ENCODE measurements at places on chromosomes 12 and 14. TPM values are rescaled to one million over a fixed set of nuclear protein-coding genes. Genes with fewer than 3 reads are reported as not detected.

Gene PFDN5
- total RNA-seq = 413 TPM

Gene ACIN1
- total RNA-seq = 101 TPM

Gene A2M
- 0.10 TPM for total RNA-seq

Gene FOXA1
- not detected for total RNA-seq

Gene BMAL2
- total RNA-seq = 102 TPM

Gene SIVA1
- 114 TPM for total RNA-seq

Gene ASCL1
- total RNA-seq = not detected

Gene C14orf93
- 7.9 TPM for total RNA-seq

Gene HHIPL1
- 0.46 TPM for total RNA-seq

Gene DBX2
- not detected for total RNA-seq

Gene CFAP251
- total RNA-seq = 44.5 TPM

GRCh38 chr14:69005432-69006148 is 26.5 kb upstream of the ACTN1 start:
- DNase-seq = peak; percentile 66

DNA sequence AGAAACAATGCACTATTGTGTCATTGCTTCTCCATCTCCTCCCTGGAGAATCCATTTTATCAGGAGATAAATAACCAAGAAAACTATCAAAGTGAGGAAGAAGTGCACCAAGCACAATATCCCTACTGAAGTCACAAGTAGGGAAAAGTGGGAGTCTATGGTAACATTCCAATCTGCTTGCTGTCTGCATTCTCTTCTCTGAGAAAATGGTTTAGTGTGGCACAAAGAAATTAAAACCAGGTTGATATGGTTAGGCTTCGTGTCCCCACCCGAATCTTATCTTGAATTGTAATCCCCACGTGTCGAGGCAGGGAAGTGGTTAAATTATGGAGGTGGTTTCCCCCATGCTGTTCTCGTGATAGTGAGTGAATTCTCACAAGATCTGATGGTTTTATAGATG is 209.7 kb downstream of the PRKD1 start:
- DNase-seq = no peak

GRCh38 chr12:116060764-116061163 is 216.7 kb downstream of the MED13L start:
- DNase-seq = no peak

DNA sequence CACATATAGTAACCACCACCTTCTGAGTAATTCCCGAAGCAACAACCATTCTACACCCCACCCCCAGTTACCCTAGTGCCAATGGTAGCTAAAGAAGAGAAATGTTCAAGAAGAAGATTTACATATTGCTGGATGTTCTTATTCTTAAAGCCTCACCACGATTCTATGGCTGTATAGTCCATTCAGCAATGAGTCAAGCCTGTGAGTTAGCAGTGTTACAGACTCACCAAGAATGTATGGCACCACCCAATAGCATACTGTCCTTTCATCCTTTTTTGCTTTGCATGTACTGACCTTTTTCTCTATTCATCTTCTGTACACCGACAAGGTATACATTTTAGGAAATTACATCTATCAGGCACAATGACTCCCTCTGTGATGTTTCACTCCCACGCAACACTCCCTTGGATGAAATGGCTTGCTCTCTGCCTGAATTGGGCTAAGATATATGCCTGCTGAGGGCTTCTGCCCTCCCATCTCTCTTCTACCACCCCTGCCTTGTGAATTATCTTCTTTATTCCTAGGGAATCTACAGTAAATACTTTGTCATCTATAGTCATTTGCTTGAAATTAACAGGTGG is 945.8 kb downstream of the DIO2 start:
- DNase-seq = peak; percentile 38

GRCh38 chr14:90714811-90715210 is 101.4 kb downstream of the TTC7B start:
- DNase-seq = no peak

DNA sequence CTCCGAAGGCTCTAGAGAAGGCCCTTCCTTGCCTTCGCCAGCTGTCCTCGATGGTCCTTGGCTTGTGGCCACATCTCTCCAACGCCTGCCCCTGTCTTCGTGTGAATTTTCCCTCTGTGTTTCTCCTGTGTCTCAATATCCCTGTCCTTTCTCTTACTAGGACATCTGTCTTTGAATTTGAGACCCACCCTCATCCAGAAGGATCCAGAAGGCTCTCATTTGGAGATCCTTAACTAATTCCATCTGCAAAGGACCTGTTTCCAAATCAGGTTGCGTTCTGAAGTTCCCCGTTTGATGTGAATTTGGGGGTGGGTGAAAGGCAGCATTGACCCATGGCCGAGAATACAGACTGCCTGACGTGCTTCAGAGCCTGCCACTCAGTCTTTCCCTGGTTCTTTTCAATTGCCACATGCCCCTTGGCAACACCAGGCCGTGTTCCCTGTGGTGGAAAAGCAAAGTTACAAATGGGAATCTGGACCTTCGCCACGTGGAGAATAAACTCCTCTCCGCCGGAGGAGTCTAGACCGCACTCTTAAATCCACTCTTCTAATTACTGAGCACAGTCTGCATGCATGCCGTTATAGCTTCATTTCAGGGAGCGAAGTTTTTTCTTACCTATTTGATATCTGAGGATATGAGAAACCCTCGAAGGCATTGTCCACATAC is 158.8 kb downstream of the TMEM132C start:
- no peak for DNase-seq

GRCh38 chr12:109518820-109519665 is 41.6 kb downstream of the UBE3B start:
- no peak for DNase-seq

DNA sequence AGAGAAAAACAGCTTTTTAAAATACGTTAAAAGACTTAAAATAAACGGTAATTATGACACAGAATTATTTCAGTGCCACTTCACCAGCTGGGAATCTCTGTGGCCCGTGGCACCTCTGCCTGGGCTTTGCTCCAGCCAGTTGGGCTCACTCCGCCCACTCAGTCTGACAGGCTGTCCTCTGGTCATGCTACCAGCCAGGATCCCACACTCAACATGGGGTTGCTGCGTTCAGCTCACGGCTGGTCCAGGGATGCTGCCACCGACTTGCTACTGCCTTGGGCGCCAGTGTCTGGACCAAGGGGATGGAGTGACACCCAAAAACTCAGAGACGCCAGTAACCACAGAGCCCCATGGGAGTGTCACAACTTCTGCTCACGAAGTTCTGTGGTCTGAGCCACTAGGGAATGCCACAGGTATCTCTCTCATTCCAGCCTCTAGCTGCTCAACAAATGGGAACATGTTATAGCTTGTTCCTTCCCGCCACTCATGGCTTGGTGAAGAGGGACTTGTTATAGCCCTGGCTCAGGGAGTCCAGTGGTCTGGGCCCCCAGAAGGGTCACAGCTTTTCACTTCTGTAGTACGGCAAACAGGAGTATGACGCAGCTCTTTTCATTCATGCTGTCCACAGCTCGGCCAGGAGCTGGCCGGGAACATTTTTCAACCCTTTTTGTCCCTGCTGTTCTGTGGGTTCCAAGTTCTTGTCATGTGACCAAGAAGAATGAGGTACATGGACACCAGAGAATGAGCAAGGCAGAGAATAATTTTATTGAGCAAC is 23.4 kb upstream of the ATXN7L3B start:
- DNase-seq = no peak

DNA sequence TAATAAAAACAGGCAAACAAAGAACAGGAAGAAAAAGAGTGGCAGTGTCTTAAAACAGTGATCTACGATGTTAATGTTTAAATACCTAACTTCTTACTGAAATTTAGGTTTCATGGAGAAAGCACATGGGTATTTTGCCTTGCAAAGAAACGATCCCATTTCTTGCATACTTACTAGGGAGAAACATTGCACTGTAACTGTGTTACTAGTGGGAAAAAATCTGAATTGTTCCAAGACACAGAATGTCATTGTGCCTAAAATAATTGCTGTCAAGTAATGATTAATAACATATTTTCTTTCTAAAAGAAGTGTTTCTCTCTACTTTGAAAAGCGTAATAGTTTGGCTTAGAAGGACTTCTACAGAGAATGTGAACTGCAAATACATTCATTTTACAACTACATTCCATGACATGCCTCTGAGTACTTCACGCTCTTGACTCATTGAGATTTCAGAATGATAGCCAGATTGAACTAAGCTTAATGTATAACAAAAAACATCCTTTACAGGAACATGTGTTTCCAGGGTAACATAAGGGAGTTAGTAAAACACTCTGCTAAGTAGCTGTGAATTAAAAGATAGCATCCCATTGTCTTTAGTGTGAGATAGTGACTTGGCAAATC is 256.2 kb upstream of the CPNE8 start:
- no peak for DNase-seq

DNA sequence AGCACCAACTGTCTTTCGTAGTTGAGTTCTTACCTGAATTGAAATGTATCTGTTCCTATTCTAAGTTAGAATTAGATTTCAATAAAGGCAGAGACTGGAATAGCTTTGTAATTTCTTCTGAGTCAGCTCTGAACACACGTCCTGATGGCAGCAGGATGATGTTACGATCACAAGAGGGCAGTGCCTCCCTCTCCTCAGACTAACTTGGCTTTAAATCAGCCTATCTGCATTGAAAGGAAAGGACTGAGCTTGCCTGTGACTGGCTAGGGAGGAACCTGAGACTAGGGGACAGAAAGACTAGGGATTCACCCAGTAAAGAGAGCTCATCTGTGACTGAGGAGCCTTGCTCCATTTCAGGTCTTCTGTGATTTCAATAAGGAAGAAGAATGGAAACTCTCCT is 323.7 kb upstream of the OR4E1 start:
- DNase-seq = peak; percentile 45

- DNase-seq = no peak
These were observed 495.1 kb downstream of the EGLN3 start for GRCh38 chr14:33455654-33456345.

DNA sequence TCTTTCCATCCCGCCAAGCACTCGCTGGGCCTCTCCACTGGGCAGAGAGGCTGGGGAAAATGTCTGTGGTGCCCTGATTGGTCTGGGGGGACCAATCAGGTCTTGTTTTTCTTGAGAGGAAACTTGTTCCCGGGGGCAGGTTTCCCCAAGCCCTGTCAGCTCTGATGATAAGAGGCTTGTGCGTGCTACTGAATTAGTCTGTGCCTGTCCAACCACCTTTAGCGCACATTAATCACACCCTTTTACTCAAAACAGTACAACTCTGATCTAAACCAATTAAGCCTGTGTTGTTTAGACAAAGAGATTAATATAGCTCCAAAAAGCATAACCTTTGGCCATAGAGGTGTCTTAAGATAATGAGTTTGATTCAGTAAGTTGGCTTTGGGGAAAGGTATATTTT is 580.4 kb downstream of the VRK1 start:
- no peak for DNase-seq

- peak; percentile 97 for DNase-seq
These were observed 573.8 kb upstream of the TBX3 start for GRCh38 chr12:115257791-115258190.

GRCh38 chr12:39003541-39004155 is 98.3 kb upstream of the CPNE8 start:
- no peak for DNase-seq

- no peak for DNase-seq
These were observed 87.3 kb downstream of the TTC7B start for GRCh38 chr14:90728951-90729350.

DNA sequence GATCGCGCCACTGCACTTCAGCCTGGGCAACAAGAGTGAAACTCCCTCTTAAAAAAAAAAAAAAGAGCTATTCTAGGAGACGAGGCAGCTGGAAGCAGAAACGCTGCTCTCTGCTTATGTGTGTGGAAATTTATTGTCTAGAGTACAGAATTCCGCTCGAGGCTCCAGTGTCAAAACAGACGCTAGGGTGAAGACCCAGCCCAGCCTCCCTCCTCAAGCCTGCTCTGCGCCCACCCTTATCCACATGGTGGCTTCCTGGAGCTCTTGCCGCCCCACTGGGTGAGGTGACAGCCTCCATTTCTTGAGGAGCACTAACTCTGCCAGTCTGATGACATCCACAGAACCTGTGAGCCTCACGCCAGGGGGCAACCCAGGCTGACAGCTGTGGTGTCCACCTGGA is 49.5 kb upstream of the DLK1 start:
- no peak for DNase-seq

- DNase-seq = no peak
These were observed 109.5 kb downstream of the TSPAN9 start for GRCh38 chr12:3186546-3187215.

- peak; percentile 47 for DNase-seq
These were observed 1.8 kb upstream of the ZBTB39 start for GRCh38 chr12:57008178-57008577.

- DNase-seq = no peak
These were observed 22.8 kb upstream of the ANO2 start for GRCh38 chr12:5967645-5968415.

All from foreskin keratinocyte (primary cell).